ENCODE measurements at places on chromosomes 1 and 21.

DNA sequence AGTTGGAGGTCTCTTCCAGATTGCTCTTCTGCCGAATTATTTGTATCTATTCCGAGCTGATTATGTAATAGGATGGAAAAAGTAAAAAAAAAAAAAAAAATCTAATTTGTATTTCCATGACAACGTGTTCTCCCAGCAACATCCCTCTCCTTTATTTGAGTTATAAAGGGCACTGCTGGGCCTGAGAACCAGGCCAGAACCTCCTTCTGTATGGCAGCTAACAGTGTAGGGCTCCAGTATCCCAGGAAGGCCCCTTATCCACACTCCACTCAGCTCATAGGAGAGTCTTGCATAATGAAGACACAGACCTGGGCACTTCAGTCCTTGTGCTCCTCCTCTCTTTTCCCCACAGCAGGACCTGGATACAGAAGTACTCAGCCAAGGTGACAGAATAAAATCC lies 3.7 kb upstream of the IPO9 start:
- DNase-seq: no peak

- peak; percentile 55 for DNase-seq
Measured at GRCh38 chr1:6471970-6472368, 6.0 kb upstream of the TNFRSF25 start.

GRCh38 chr1:9437961-9438430 lies 101.3 kb upstream of the SLC25A33 start:
- DNase-seq: no peak

DNA sequence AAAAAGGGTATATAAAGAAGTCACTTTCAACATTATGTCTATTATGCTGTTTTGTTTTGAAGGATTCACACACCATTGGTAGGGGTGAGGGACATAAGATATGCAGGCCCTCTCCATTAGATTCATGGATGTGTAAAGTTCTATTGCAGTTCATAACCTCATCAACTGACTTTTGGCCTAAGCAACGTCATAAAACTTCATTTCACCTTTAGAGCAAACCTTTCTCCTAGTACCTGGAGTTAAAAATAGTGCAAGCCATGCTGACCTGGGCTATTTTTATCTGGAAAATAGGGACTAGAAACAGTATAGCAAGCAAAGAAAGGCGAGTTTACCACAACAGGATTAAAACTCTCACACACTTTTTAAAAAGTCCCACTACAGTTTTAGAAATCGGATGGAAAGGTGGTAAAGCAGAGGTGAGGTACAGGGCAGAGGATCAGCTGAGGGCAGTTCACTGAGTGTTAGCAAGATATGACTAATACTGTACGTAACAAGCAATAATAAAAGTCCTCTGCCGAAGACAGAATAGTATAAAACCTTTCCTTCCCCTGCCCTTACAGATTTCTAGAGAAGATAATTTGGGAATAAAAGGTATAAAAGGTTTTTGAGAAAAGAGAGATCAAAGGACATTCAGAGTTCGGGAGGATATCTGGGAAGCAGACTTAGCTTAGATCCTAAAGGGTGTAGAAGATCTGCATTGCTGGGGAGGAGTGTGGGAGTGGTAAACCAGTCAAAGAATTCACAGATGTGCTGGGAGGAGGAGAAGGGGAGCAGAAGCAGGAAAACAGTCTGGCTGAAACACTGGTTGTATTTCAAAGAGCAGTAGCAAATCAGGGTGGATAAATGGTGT lies 14.3 kb downstream of the EGLN1 start:
- no peak for DNase-seq

GRCh38 chr21:30042443-30042842 lies 102.6 kb upstream of the GRIK1 start:
- DNase-seq: no peak

- no peak for DNase-seq
Measured at GRCh38 chr1:240094041-240094722, 2.5 kb downstream of the FMN2 start.

DNA sequence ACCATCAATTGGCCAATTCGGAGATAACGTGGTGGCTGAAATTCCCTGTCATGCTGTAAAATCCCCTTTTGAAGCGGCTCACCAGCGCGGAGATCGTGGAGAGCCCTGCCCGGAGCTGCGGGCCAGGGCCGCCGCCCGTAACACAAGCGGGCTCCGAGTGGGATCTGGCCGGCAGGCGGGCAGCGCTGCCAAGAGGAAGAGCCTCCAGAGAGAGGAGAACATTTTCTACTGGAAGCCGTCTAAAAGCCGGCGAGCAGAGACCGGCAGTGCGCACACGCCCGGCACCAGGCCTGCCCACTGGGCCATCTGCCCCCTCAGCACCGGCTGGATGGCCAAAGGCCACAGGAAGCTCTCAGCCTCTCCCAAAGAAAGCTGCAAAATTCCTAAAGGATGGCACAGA lies 15.5 kb downstream of the SSBP3 start:
- no peak for DNase-seq

- DNase-seq: no peak
Measured at GRCh38 chr21:42670058-42670880, 16.8 kb downstream of the PDE9A start.

DNA sequence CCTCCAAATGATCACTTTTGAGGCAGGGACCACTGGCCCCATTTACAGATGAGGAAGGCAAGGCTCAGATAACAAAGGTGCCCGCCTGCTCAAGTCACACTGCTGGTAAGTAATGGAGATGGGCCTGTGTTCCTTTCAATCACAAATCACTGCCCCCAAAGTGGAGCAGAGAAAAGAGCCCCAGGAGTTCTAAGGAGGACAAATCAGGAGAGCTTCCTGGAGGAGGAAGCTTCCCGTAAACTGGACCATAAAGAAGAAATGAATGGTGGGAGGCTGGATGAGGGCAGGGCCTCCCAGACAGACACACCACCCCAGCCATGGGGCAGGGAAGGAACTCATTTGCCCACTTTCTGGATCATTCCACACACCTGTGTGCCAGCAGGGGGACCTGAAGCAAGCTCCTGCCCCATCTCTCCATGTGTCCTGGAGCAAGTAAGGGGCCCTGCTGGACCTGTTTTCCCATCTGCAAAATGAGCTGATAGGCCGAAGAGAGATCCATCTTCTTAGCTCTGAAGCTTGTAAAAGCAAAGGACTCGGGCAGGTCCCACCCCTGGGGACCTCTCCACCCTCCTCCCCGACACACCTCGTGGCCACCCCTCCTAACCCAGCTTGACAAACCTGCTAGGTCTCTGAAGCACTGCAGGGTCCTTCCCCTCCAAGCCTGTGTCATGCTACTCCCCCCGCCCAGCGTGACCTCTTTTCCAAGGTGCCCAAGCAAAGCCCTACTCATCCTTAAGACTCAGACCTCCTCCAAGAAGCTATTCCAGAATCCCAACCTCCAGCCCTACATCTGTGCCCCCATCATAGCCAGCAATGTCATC lies 5.5 kb downstream of the LAPTM5 start:
- DNase-seq: no peak

GRCh38 chr1:70290218-70290617 lies 64.3 kb downstream of the ANKRD13C start:
- no peak for DNase-seq

- DNase-seq: no peak
Measured at GRCh38 chr1:73979684-73980083, 218.3 kb downstream of the LRRIQ3 start.

DNA sequence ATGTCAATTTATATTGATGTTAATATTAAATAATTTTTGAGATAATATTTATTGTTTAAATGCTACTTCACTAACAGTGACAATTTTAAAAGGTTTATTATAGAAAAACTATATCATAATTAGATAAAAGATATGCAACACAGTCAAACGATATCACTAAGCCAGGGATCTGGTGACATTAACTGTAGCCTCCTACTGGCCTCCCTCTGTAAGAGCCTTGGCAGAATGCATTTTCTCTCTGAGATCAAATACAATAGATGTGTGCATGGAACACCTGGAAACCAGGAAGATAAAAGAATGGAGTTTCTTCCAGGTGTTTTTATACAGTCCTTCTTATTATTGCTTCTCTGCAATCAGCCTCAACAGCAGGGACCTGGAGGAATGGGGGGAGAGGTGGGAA lies 1762.1 kb downstream of the BRINP3 start:
- no peak for DNase-seq

DNA sequence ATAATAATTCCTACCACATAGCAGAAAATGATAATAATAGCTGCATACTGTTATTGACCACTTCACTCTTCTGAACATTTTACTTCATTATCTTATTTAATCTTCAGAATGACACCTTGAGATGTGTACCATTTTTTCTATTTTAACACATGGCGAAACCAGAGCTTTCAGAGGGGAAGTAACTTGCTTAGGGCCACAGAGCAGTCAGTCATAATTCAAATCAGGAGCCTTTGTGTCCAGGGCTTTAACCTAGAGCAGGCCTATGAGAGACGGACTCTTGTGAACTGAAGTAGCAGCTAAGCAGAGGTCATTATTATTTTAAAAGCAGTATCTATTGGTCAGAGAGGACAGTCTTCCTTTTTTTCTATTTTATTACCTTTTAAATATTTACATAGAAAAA lies 114.0 kb downstream of the ROR1 start:
- DNase-seq: no peak

GRCh38 chr1:60746278-60746791 lies 336.0 kb upstream of the NFIA start:
- no peak for DNase-seq

DNA sequence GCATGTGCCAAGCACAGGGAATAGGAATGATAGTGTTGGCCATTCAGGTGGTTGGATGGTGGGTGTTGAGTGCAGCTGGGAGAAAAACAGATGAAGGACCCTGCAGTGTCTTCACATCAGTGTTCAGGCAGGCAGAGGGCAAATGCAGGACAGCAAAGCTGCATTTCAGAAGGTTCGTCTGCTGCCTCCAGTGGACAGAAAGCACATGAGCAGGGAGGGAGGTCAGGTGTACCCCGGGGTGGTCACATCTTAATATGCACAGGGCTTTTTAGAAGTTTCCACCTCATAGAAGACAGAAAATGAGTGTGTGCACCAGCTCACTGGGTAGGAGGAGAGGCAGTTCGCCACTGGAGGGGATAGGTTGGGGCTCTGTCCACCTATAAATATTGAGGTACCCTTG lies 184.9 kb downstream of the SLC35F3 start:
- no peak for DNase-seq

DNA sequence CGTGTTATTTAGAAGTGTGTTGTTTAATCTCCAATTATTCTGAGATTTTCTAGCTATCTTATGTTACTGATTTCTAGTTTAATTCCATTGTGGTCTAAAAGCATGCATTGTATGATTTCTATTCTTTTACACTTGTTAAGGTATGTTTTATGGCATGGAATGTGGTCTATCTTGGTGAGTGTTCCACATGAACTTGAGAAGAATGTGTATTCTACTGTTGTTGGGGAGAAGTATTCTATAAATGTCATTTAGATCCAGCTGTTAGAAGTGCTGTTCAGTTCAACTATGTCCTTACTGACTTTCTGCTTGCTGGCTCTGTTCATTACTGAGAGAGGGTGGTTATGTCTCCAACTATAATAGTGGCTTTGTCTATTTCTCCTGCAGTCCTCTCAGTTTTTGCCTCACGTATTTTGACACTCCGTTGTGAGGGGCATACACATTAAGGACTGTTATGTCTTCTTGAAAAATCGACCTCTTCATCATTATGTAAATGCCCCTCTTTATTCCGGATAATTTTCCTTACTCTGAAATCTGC lies 12.0 kb upstream of the PLA2G5 start:
- no peak for DNase-seq

GRCh38 chr1:232737917-232738316 lies 67.3 kb upstream of the MAP10 start:
- no peak for DNase-seq

GRCh38 chr21:25342816-25343215 lies 264.5 kb downstream of the MRPL39 start:
- no peak for DNase-seq

GRCh38 chr1:76465030-76465429 lies 390.5 kb downstream of the ST6GALNAC3 start:
- DNase-seq: no peak

DNA sequence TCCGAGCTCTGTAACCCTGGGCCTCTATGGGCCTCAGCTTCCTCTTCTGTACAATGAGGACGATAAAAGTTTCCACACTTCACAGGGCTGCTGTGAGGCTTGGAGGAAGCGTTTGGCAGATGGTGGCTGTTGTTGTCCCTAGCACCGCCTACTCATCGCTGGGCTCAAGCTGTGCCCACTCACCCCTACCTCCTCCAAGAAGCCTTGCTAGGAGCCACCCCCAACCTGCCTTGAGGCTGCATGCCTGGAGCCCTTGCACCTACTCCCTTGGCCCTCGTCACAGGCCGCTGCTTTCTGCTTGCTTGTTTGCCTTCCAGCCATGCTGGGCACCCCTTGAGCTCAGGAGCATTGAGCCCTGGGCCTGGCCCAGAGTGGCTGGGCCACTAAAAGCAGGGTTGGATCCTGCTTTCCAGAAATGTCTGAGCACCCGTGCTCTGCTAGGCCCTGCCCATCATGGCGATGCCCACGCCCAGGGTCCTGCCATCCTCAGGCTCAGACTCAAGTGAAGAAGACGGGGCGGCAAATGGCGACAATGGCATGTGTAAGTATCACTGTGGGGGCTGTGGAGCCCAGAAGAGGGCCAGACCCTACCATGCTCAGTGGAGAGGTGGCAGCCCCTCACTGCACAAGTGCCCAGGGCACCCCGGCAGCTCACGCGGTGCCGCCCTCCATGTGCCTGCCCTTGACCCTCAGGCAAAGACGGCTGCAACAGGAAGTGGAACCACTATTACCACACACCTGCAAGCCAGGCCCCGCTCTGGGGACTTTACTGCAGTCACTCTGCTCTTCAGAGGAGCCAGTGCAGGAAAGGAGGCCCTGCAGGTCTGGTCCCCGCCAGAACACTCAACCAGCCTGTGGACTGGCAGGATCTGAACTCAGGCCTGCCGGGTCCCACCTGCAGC lies 9.5 kb downstream of the SH3BGRL3 start:
- DNase-seq: no peak

GRCh38 chr1:64077281-64077940 lies 126.0 kb upstream of the UBE2U start:
- DNase-seq: peak; percentile 71

DNA sequence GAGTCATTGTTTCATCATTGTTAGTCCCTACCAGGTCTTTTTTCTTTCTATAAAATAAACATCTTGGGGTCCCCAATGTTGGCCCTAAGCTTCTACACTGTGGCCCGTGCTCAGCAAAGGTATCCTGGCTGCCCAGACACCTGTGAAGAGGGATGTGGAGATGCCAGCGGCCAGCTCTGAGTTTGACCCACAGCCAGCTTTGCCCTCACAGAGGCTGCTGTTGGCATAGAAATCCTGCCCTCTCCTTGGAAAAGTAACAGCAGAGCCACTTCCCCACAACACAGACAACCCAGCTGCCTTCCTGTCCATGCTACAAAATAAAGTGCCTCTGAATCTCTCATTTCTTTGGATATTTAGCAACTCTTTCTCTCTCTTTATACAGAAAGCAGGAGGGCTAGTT lies 6.0 kb downstream of the TRIM62 start:
- DNase-seq: no peak

All from ELF-1 (cell line).